ENCODE measurements at places on chromosomes 3 and 15. TPM values are rescaled to one million over a fixed set of nuclear protein-coding genes. Genes with fewer than 3 reads are reported as not detected.

- H3K4me1 ChIP-seq: no peaks in the 10 kb centered on the region
- DNase-seq: no peak
- H3K36me3 ChIP-seq: peaks cover 15% of the 10 kb centered on the region
- H3K4me3 ChIP-seq: no peak overlapping the region
- H3K27me3 ChIP-seq: no peaks in the 10 kb centered on the region
Observed at GRCh38 chr3:64627471-64628321, 60.1 kb downstream of the ADAMTS9 start.

DNA sequence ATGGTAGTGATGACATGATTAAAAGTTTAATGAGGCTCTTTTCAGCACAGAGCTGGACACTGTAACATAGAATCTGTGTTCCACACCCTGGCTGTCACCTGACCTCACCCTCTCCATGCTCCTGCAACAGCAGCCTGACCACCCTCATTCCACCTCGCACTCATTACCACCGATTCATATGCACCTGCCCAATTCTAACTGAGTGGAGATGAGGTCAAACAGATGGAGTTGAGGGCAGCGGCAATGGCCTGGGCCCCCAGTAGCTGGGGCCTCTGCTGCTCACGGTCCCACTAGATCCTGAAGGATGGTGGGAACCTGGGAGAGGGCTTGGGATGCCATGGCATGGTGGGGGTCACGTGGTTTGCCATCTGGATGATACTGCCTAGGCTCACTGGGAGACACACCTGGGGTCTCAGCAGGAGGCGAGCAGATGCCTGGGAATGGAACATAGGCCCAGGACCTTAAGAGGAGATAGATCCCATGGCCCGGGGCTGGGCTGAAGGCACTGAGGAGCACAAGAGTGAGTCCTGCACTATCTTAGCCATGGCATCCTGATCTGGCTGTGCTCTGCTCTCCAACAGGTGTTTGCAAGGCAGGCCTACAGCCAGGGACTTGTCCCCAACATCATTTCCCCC, 1.3 kb downstream of the SCN5A start:
- DNase-seq: no peak
- H3K4me1 ChIP-seq: peaks cover 21% of the 10 kb centered on the region
- no peaks in the 10 kb centered on the region for H3K36me3 ChIP-seq
- no peaks in the 10 kb centered on the region for H3K27me3 ChIP-seq
- H3K4me3 ChIP-seq: no peak overlapping the region
- H3K27ac ChIP-seq: no peak overlapping the region

- no peak overlapping the region for H3K27ac ChIP-seq
- H3K27me3 ChIP-seq: no peaks in the 10 kb centered on the region
- no peak for DNase-seq
Observed at GRCh38 chr3:40782111-40782721, 257.5 kb downstream of the ZNF621 start.

- H3K36me3 ChIP-seq: no peaks in the 10 kb centered on the region
- H3K27ac ChIP-seq: peak overlapping the region; percentile 60
- H3K27me3 ChIP-seq: no peaks in the 10 kb centered on the region
- no peak for DNase-seq
- H3K4me1 ChIP-seq: peaks cover 33% of the 10 kb centered on the region
- H3K4me3 ChIP-seq: no peak overlapping the region
Observed at GRCh38 chr15:57696146-57696545, 10.4 kb upstream of the POLR2M start.

DNA sequence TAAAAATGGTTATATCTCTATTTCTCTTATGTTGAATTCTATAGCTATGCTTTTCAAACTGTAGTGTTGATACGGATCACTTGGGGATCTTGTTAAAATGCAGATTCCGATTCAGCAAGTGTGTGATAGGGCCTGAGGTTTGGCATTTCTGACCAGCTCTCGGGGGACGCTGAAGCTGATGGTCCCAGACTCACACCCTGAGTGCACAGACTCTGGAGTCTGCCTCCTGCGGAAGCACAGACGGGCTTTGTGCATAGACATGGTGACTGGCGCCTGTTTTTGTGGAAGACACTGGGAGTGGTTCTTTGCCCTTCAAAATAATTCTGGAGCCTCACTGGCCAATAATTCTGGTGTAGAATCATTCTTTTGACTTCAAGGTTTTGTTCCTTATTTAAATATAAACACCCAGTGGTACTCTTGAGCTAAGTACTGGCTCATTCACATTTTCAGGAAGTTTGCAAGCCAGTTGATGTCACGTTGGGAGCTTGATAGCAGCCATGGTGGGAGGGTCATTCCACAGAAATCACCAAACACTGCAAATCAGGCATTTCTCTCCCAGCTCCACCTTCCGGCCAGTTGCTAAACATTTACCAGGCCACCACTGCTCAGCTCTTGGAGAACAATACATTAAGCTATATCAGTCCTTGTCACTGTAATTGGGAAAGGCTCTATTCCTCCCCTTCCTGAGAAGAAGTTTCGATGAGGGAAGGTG, 19.2 kb downstream of the CLDN11 start:
- no peak overlapping the region for H3K4me3 ChIP-seq
- H3K4me1 ChIP-seq: no peaks in the 10 kb centered on the region
- no peaks in the 10 kb centered on the region for H3K36me3 ChIP-seq

DNA sequence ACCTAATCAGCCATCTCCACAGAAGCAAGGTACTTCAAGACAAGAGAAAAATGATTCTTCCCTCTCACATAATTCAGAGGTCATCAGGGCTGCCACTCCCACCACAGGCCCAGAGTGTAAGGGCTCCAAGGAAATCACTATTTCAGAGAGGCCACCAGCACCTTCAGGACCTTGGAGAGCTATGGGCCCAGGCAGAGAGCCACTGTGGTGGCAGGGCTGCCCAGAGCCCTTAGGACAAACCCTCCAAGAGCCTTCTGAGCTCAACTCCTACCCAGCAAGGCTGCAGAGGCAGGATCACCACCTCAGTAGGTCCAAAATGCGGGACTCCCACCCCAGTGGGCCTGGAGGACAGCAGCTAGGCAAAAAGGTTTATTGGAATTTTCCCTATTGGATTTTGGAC, 17.9 kb upstream of the FAN1 start:
- DNase-seq: no peak
- H3K36me3 ChIP-seq: no peaks in the 10 kb centered on the region
- H3K27me3 ChIP-seq: no peaks in the 10 kb centered on the region
- H3K4me3 ChIP-seq: no peak overlapping the region
- no peak overlapping the region for H3K27ac ChIP-seq
- H3K4me1 ChIP-seq: no peaks in the 10 kb centered on the region

Gene ATP13A5
- not detected for total RNA-seq

Gene CBLB
- total RNA-seq: 51.0 TPM

DNA sequence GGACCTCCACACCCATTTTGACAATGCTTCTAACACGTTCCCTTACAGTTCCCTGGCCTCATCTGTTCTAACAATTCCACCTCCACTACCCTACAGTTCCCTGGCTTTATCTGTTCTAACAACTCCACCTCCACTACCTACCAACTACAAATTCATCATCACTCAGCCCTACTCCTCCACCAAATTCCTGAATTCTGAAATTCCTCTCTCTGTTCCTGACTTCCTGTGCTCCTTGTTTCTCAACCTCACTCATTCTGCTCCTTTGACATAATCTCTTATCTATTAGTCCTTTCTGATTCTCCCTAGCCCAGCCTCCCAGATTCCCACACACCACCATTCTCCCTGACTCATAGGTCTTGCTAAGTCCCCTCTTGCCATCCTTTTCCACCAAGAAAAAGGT, 22.5 kb downstream of the UPK1B start:
- no peaks in the 10 kb centered on the region for H3K4me1 ChIP-seq
- no peak overlapping the region for H3K4me3 ChIP-seq
- no peaks in the 10 kb centered on the region for H3K27me3 ChIP-seq
- no peak for DNase-seq
- no peak overlapping the region for H3K27ac ChIP-seq

- no peaks in the 10 kb centered on the region for H3K27me3 ChIP-seq
- no peaks in the 10 kb centered on the region for H3K36me3 ChIP-seq
- H3K4me3 ChIP-seq: no peak overlapping the region
- no peaks in the 10 kb centered on the region for H3K4me1 ChIP-seq
- no peak overlapping the region for H3K27ac ChIP-seq
Observed at GRCh38 chr3:39284457-39284881, 4.6 kb upstream of the CX3CR1 start.

Gene GOLGA8T
- total RNA-seq: not detected

DNA sequence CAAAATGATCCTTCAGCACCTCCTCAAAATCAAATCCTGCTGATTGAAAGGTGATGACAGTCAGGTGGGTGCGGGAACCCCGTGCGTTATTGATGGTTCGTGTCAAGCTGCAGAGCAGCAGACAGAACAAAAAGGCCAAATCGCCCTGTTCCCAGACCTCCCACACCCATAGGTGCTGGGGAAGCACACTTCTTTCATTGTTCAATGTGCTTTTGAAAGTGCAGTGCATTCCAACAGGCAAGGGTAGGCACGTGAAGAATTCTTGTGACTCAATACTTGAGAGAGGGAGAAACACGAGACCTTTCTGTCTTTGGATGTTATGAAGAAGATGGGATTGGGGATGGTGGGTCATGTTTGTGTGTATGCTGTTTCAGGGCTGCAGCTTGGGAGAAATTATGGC, 514.0 kb downstream of the MCTP2 start:
- H3K4me3 ChIP-seq: no peak overlapping the region
- H3K27me3 ChIP-seq: no peaks in the 10 kb centered on the region
- H3K36me3 ChIP-seq: no peaks in the 10 kb centered on the region
- peaks cover 4% of the 10 kb centered on the region for H3K4me1 ChIP-seq
- no peak for DNase-seq
- no peak overlapping the region for H3K27ac ChIP-seq

Data from thoracic aorta (tissue), 2 donors.